EH (cell line): ENCODE measurements at places on chromosomes 5 and 9.

- DNase-seq, result no peak
Observed at GRCh38 chr9:135618866-135619598, 20.3 kb downstream of the GLT6D1 start.

- DNase-seq, result peak; percentile 63
Observed at GRCh38 chr5:171272996-171273970, 35.8 kb upstream of the TLX3 start.

DNA sequence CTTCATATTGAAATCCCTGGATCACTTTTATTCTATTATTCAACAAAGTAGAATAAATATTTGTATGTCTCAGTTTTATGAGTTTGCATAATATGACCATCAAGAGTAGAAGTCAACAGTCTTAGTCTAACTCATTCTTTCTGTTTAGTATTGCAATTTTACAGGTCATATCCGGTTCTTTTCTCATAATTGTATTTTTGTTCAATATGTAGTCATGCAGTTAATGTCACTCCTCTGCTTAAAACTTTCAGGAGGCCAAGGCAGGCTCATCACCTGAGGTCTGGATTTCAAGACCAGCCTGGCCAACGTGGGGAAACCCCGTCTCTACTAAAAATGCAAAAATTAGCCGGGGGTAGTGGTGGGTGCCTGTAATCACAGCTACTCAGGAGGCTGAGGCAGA, 148.4 kb upstream of the TRPM3 start:
- DNase-seq, result no peak

- DNase-seq, result peak; percentile 96
Observed at GRCh38 chr5:6704361-6704851, 8.8 kb upstream of the TENT4A start.

GRCh38 chr9:86732514-86733171, 214.7 kb downstream of the GAS1 start:
- DNase-seq, result peak; percentile 74
